Activated CD4-positive, alpha-beta T cell treated with anti-CD3 and anti-CD28 coated beads, Interleukin-2, amount 50 U/mL, for 1 hour (primary cell): ENCODE measurements at places on chromosomes 2 and 18.

- DNase-seq, result no peak
These were observed 41.3 kb upstream of the MRPL33 start for GRCh38 chr2:27730261-27730662.

DNA sequence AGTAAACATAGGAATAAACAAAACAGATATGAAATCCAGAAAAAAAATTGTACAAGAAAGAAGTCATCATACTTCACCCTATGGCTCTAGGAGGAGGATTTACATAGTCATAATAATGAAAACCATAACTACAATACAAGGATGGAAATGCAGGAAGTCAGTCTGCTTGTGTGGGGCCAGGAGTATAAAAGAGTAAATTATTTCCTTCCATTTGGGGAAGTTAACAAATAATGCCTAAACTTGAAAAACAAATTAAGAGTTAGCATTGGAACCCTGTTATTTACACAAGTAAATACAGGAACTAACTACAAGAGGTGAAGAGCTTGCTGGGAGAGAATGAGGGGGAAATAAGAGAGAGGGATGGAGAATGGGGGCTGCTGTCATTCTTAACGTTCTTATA, 15.4 kb downstream of the TMEM163 start:
- no peak for DNase-seq

GRCh38 chr2:190615555-190616200, 33.2 kb upstream of the NAB1 start:
- no peak for DNase-seq

DNA sequence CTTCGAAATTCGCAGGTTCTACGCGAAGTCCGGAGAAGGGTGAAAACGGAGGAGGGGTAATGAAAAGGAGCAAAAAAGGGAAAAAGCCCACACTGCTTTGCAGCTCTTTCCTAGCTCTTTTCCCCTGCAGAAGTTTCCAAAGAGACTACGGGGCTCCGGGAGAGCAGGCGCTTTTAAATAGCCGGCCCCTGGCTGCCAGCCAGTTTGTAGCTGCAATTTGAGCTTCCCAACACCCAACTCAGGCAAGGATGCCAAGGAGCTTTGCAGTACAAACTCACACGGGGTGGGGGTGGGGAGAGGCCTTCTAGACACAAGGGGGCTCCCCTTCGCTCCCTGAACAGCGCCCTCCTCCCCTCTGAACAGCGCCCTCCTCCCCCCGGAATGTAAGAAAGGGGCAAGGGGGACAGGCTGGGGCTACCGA, at the start of gene IGFBP5:
IGFBP5 (minus strand) TSS at position 149 of the 421 bp plus-strand sequence. CDS start 774 bp downstream, outside the sequence.
- DNase-seq, result no peak

GRCh38 chr18:47403317-47403716, 151.9 kb upstream of the SKOR2 start:
- DNase-seq, result no peak

- no peak for DNase-seq
These were observed 58.4 kb upstream of the CDCA7 start for GRCh38 chr2:173296235-173296634.

DNA sequence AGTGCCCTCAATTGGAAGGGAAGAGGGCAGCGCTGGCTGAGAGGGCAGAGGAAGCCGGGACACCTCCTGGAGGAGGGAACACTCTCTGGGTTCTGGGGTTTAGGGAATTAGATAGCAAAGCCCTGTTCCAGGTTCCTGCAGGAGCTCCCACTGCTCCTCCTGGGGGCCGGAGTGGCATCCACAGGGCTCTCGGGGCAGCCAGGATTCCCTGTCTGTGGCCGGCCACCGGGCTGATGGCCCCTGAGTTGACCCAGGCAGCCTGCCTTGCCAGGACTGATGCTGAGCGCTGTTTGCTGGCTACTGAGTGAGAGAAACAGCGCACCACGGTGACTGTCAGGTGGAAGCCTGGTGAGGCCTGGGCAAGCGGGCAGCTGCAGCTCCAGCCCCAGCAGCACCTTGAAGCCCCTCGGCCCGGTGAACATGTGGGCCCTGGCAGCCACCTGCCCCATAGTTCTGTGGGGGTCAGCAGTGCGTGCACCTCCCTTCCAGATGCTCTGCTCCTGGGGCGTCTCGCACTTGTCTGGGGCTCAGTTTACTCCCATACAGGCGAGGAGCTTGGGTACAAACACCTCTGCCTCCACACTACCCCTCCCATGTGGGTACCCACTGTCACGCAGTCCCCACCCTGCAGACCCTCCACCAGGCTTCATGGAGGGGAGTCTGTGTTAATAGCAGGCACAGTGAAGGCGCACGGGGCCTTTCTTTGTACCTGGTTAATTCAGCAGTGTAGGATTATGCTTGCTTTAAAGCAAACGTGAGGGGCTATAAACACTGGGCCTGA, 7.7 kb upstream of the ALLC start:
- no peak for DNase-seq

DNA sequence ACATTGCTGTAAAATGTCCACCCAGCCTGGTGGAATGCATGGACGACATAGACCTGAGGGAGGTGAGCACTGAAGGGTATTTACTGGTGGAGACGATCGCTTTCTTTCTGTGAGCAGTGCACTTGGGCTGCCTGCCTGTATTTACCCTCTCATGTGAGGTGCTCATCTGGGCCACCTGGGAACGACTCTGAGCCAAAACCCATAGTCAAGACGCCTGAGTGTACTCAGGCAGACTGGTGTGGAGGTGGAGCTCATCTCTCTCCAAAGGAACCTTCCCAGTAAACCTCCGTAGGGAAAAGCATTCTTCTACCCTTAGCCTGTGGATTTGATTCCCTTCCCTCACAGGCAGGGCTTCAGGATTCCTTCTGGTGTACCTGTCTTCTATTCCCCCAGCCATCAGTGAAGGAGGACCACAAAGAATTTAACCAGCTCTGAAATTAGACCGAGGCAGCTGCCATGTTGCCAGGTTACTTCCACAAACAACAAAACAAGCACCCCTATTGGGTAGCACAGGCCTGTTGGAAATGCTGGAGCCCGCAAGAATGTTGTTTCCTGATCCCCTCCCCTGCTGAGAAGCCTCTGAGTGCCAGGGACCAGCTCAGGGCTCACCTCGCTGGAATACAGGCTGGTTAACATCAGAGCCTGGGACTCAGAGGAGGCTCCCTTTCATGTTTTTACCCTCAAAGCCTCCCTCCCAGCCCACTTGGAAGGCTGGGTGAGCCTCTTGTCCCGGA, 47.5 kb upstream of the TXNDC2 start:
- no peak for DNase-seq

GRCh38 chr2:237939251-237939650, 27.6 kb upstream of the UBE2F start:
- no peak for DNase-seq

DNA sequence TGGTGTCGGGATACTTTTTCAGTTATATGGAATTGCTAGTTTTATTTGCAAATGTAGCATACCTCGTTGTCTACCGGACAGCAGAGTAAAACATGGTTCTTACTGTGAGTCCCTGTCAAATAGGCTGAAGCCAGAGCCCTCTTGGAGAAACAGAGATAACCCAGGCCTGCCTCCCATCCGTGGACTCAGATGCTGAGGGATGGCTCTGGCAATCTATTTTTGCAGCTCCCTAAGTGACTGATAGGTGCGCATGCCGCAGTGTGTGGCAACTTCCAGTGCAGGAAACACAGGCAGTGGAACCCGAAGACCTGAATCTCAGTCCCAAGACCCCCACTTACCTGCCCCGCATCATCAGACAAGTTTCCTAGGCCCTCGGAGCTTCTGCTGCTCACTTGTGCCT, 33.6 kb downstream of the STEAP3 start:
- DNase-seq, result no peak

- no peak for DNase-seq
These were observed 222.0 kb downstream of the TMEM182 start for GRCh38 chr2:102983786-102984185.
